NCI-H774 (cell line): ENCODE measurements at places on chromosomes 5 and 9.

DNA sequence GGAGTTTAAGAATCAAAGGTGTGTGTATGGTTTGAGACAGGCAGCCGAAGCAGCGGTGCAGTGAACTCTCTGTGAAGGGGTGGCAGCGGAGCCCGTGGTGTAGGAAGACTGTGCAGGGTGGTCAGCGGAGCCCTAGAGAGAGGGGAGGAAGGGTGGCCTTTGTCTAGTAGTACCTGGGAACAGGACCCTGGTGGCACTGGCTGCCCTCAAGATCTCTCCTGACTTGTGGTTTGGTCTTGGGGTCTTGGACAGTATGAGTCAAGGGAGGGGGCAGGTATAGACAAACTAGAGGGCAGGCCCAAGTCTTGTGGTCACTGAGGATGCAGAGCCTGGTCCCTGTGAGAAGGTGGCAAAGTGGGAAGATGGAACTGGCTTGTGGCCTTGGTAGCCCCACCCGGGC is 7.1 kb upstream of the NKX2-5 start:
- DNase-seq = no peak

DNA sequence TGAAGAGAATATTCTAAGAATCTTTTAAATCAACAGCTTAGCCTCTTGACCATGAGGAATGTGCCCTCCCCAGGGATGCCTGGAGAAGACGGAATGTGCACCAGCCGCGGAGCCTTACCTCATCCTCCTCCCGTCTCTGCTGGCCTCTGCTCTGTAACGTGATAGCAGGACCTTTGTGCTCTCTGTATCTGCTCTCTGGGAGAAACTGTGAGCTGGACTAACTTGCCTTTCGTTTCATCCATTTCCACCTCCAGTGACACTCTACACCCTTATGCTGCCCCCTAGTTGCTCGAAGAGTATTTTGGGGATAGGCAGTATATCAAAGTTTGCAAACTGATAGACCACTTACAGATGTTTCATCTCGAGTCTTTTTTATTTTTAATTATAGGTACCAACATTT is 141.4 kb downstream of the NPR3 start:
- no peak for DNase-seq

DNA sequence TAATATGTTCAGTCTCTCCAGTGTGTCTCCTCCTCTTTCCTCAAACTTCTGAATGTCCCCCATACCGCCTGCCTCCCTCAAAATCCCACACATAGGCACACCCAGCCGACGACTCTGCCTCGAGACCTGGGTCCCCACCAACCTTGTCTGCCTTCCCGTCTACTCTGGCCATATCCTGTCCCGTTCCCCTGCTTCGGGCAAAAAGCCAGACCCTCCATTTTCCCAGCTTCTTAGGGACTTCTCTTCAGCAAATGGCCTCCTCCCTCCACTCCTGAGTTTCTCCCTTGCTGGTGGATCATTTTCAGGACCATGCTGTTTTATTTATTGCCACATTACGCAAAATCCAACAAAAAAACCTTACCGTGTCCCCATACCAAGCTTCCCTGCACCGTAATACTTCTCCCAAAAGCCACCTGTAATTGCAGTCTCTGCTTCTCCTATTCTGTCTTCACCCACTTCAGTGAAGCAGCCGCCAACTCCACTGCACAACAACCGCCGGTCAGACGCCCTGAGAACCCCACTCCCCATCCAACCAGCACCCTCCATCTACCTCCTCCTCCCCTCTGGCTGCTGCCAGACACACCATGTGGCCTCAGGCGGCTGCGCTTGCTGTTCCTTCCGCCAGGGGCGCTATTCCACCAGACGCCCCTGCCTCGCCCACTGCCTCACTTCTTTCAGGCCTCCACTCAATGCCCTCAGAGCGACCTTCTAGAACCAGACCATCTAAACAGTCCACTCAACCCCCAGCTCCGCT is 117.0 kb downstream of the TRPM6 start:
- DNase-seq = no peak

- no peak for DNase-seq
Measured at GRCh38 chr5:132687995-132688394, 14.2 kb downstream of the IL4 start.

GRCh38 chr9:37105234-37105633 is 15.1 kb upstream of the ZCCHC7 start:
- DNase-seq = no peak

DNA sequence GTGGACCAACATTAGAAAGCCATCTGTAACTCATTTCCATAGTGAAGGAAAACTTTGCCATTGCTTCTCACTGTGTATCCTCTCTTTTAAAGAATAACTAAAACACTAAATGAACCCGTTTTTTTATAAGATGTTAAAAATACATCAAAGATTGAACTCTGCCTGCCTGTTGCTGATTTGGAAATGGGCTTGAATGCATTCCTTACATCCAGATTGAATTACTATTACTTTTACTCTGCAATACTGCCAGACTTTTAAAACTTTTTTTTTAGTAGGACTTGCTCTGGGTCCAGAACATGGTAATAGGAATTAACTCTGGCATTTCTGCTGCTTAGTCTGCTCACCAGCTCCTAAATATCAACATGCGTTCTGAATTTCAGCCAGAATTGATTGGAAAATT is 176.8 kb upstream of the PAPPA start:
- DNase-seq = no peak

DNA sequence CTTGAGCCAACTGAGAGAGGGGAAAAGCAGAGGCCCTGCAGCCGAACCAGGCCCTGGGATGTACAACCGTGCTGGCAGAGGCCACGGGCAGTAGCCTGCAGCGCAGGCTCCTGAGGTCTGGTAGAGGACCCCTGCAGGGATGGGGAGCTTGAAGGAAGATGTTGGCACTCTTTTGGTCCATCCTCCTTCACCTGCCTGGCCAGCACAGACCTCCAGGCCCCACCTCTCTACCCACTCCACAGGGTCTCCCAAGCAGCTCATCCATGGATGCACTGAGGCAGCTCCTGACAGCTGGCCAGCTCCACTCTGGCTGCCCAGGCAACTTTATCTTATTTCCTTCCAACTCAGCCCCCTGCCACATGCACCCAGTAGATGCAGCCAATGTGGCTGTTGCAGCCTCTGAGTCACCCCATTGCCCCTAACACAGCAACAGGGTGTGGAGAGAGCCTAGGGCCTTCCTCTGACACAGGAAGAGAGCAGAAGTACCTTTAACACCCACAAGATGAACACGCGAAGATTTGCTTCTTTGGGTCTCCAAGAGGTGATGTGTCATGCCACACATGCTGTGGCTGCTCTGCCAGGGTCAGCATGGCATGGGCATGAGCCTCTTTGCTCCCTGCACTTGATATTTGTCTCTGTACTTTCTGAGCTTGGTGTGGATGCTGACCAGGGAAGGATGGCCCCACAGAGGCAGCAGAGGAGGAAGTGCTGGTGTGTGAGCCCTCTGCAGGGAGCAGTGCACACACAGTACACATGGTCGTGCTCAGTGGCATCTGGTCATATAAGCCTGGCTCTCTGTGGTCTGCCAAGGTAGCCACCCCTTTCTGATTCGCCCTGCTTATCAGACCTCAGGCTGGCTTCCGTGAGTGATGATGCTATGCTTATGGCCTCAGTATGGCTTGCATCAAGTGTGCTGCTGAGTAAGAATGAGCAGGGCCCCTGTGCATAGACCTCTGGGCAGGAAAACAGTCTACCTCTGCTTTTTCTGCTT is 117.2 kb downstream of the NRG2 start:
- DNase-seq = no peak

DNA sequence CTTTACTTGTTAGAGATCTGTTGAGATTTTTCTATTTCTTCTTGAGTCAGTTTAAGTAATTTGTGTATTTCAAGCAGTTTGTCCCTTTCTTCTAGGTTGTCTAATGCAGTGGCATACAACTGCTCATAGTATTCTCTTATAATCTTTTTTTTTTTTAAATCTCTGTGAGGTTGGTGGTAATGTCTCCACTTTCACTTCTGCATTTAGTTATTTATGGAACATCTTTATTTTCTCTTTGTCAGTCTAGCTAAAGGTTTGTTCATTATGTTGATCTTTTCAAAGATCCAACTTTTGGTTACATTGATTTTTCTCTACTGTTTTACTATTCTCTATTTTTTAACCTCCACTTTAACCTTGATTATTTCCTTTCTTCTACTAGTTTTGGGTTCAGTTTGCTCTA is 13.8 kb downstream of the FOXE1 start:
- DNase-seq = no peak

- peak; percentile 36 for DNase-seq
Measured at GRCh38 chr5:171810227-171810626, 24.6 kb downstream of the SMIM23 start.

- no peak for DNase-seq
Measured at GRCh38 chr5:173198049-173198448, 37.0 kb downstream of the NKX2-5 start.

GRCh38 chr9:126480813-126481212 is 132.9 kb upstream of the LMX1B start:
- no peak for DNase-seq

- DNase-seq = no peak
Measured at GRCh38 chr5:146574713-146575112, 58.7 kb upstream of the GPR151 start.

DNA sequence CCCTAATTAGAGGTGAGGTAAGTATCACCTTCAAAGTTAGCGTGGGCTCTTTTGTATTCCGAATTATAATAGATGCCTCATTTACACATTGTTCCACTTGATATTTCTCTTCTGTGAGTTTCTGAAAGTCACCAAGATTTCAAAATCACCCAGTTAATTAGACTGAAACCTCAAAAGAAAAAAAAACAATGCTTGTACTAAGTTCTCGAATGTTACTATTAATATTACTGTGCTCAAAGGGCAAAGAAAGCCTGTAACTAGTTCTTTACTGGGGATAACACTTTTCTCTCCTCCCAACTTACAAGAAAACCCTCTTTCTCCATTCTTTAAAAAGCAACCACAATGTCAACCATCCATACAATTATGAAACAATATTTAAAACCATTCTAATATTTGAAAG is 98.5 kb downstream of the STRBP start:
- no peak for DNase-seq

GRCh38 chr9:134545543-134546245 is 95.9 kb upstream of the COL5A1 start:
- DNase-seq = no peak

DNA sequence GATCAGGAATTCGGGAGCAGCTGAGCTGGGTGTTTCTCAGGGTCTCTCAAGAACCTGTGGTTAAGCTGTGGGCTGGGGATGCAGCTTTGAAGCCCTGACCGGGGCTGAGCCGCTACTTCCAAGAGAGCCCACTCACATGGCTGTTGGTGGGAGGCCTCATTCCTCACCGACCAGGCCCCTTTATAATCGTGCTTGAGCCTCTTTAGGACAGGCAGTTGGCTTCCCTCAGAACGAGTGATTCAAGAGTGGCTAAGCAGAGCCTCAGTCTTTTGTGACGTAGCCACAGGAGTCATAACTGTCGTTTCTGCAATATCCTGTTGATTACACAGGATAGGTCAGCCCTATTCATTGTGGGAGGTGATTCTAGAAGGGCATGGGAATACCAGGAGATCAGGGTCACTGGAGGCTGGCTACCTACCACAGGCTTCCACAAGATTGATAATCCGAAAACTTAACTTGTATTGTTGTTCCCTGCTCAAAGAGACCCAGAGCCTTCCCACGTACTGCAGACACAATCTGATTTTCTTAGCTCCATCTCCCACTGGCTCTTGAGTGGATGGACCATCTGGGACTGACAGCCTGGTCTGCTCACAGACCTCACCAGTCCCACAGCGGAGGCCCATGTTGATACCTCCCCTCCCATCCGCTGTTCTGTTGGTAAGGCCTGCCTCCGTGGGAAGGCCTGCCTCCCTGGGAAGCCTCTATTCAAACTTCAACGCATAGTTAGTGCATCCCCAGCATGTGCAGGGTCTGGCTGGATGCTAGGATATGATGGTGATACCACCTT is 3.0 kb upstream of the ERGIC1 start:
- DNase-seq = no peak

DNA sequence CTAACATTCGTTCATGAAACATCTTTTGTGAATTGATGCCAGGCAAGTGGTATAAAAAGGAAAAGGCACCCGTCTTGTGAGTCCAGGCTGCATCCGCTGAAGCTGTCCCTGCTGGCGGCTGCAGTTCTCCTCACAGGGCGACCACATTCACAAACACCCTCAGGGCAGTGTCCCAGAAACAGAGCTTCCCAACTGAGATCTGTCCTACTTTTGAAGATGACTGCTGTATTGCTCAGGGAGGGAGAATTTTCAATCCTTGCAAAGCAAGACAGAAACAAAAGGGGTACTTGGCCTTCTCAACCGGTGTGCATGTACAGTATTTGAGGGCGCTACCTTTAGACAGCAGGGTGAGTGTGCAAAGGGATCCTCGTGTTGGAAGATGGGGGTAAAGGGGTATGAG is 316.1 kb downstream of the GADD45G start:
- no peak for DNase-seq

DNA sequence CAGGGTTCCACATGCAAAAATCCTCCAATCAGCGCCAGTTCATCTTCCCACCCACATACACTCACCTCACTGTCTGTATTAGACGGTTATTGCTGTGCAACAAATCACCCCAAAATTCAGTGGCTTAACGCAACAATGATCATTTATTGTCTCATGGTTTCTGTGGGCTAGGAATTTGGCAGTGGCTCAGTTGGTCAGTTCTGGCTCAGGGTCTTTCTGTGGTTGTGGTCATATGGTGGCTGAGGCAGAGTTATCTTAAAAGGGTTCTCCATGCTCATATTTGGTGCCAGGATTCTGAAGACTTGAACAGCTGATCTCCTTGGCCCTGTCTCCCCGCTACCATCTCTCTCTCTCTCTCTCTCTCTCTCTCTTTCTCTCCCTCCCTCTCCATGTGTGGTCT is 12.9 kb downstream of the ZNF618 start:
- DNase-seq = no peak

DNA sequence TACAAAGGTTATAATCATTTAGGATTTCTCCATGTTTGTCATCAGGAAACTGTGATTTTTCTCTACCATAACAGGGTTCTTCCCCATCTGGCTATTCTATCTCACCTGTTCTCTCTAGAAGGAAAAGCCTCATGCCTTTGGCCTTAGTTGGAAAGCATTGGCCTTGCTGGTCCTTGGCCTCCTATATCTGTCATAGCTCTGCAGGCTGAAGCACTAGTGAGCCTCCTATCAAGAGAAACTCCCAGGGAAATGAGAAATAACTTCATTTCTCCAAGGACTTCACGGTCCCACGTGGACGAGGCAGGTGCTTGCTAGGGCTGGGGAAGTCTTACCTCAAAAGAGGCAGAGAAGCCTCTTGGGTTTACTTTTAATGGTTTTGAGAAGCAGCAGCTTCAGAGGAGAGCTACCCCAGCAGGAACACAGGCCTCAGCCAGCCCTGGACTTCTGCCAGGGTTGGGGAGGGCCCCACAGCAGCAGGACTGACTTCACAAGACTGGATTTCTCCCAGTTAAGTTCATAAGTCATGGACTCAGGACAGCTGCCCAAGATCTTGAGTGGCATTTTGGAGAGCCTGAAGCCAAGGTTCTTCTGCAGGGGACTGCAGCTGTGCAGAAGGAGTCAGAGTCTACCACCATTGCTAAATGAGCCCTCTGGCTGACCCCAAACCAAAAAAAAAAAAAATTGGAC is 15.8 kb upstream of the PSAT1 start:
- no peak for DNase-seq

DNA sequence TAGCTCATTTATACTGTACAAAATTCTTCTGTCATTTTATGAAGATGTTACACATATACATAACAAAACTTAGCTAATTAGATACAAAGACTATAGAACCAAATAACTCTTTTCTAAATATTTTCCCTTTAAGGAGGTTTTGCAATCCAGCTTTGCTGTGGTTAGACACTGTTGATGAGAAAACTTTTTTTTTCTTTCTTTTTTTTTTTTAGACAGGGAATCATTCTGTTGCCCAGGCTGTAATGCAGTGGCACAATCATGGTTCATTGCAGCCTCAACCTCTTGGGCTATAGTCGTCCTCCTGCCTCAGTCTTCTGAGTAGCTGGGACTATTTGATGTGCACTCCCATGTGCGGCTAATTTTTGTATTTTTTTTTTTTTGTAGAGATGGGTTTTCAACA is 38.5 kb upstream of the CDKN2B start:
- no peak for DNase-seq
